ENCODE measurements at places on chromosomes 13 and 19. TPM values are rescaled to one million over a fixed set of nuclear protein-coding genes. Genes with fewer than 3 reads are reported as not detected.

Gene COMP
- 2.0 TPM for total RNA-seq

Gene RNF17
- total RNA-seq: not detected

Gene UQCRFS1
- 33.1 TPM for total RNA-seq

Gene ATP4B
- total RNA-seq: not detected

Gene KLK1
- total RNA-seq: 1.5 TPM

Gene TEX26
- total RNA-seq: 0.26 TPM

Data from mucosa of gallbladder (tissue), 1 donor.